ENCODE measurements at places on chromosomes 4 and X. TPM values are rescaled to one million over a fixed set of nuclear protein-coding genes. Genes with fewer than 3 reads are reported as not detected.

Gene ZFP42
- total RNA-seq, result not detected

Gene SLC7A11
- total RNA-seq, result 1.9 TPM

Gene KDR
- 39.1 TPM for total RNA-seq

DNA sequence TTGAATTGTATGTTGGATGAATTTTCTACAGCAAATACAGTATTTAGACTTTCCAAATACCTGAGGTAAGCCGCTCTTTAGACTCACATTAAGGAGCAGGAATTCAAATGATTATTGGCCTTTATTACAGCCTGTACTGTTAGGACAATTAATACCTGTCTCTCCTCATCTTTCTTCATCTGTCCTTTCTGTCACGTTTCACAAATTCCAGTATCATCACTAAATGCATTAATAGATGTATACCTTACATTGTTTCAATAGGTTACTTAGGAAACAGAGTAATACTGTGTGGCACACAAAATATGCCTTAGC lies 1.2 kb downstream of the FAM241A start:
- no peaks in the 10 kb centered on the region for H3K36me3 ChIP-seq
- H3K27me3 ChIP-seq, result no peaks in the 10 kb centered on the region
- H3K4me1 ChIP-seq, result peaks cover 10% of the 10 kb centered on the region
- peak overlapping the region; percentile 74 for H3K27ac ChIP-seq

- H3K36me3 ChIP-seq, result no peaks in the 10 kb centered on the region
- H3K27me3 ChIP-seq, result no peaks in the 10 kb centered on the region
- DNase-seq, result no peak
Observed at GRCh38 chrX:122421434-122422121, 762.5 kb upstream of the GRIA3 start.
